ENCODE measurements at places on chromosomes 7 and 10.

GRCh38 chr7:22210355-22210754, 146.6 kb downstream of the RAPGEF5 start:
- no peak for DNase-seq

- no peak for DNase-seq
Observed at GRCh38 chr10:31219306-31219705, 99.7 kb upstream of the ZEB1 start.

GRCh38 chr7:140873434-140873833, 51.3 kb downstream of the BRAF start:
- no peak for DNase-seq

DNA sequence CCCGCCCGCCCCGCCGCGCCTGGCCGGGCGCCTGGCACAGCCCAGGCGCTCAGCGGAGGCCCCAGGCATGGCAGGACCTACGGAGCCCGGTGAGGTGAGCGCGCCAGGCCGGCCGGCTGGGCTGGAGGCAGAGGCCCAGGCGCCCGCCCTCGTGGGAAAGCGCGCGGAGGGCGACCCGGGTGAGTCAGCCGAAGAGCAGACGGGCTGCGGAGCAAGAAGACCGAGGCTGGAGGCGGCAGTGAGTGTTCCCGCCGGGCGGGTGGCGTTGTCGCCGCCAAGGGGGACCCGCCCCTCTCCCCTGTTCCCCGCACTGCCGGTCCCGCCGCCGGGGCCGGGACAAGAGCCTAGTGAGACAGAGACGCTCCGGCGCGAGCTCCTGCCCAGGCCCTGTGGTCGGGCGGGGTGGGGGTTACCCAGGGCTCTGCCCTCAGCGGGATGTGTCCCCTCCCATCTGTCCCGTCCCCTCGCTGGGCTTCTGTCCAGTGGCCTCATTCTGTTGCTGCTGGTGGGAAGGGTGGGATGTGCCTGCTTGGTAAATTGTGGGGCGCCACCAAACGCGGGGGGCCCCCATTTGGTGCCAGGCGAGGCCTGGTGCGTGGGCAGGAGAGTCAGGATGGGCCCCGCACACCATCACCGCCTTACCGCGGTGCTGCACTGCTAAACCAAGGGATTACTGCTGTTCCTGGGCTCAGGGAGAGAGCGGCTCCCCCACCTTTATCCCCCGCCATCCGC, 17.0 kb upstream of the NODAL start:
- DNase-seq: peak; percentile 71

DNA sequence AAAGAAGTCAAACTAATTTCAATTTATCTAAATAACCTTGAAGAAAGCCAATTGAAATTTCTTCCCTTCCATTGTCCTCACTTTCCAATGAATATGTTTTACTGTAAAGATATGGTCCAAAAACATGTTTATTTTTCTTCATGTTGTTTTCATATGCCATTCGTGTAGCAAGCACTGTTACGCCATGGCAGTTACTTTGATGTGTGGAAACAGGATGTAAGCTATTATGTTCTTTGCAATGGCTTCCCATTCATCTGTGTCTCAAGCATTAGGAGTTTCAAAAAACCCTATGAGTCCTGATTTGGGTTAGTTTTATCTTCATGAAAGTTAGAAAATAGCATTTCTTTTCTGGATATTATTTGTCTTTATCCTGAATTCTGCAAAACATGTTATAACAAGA, 31.0 kb downstream of the GPR141 start:
- no peak for DNase-seq

GRCh38 chr10:125449571-125449970, 233.4 kb downstream of the TEX36 start:
- no peak for DNase-seq
